ENCODE measurements at places on chromosomes 11 and 22. TPM values are rescaled to one million over a fixed set of nuclear protein-coding genes. Genes with fewer than 3 reads are reported as not detected.

DNA sequence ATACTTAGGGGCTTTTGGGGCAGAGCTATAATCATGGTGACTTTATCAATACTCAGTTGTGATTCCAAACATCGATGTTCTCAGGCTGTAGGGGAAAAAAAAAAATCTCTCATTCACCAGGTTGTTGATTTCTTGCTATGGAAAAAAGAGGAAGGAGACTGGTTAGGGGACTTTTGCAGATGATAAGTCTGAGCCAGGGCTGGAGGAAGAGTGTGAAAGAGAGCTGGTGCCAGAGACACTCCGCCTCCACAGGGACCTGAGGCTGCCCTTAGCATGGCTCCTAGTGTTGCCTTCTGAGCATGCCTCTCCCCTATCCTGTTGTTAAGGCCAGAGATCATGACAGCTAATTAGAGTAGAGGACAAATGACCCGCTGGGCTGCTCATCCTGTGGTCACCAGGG, 16.9 kb downstream of the UPB1 start:
- no peak for DNase-seq

- no peak for DNase-seq
Observed at GRCh38 chr11:77211594-77212251, 83.7 kb downstream of the MYO7A start.

DNA sequence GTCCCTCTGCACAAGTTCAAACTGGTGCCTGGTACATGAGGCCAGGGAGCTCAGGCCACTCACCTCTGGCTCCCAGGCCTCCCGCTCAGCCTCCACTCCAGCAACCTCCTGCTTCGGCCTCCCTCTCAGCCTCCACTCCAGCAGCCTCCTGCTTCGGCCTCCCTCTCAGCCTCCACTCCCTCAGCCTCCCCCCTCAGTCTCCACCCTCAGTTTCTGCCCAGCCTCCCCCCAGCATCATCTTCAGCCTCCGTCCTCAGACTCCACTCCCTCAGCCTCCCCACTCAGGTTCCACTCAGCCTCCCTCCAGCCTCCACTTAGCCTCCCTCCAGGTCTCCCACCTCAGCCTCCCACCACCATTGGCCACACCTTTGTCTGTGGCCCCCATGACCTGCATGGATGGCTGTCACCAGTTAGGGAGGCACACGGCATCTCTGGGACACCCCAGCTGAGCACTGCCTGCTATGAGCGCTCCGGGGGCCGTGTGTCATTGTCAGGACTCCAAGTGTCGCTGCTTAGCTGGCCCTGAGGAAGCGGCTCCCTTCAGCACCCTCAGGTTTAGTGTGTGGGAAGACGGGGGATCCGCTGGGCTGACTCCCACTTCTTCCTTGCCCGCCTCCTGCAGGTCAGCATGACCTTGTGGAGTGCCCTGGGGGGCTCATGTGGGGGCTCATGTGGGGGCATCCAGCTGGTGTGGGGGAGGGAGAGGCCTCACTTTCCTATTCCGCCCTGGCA, 39.0 kb downstream of the GRAMD4 start:
- DNase-seq: no peak

DNA sequence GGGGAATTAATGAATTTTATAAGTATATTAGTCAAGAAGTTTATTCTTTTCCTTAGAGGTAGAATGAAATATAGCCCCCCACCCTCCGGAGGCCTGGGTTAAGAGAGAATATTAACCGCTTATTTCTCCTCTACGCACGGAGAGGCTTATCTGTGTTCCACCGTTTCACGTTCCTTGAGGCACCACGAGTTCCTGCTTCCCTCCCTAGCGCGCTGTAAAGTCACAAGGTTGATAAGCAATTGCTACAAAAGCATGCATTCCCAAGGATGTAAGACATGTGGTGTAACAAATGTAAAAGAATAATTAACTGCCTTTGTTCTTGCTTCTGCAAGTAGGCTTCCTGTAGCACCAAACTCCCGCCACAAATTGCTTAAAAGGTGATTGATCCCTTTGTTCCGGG, 1.5 kb upstream of the ANKRD42 start:
- DNase-seq: no peak

- DNase-seq: peak; percentile 97
Observed at GRCh38 chr11:62539238-62539925, 7.2 kb downstream of the AHNAK start.

DNA sequence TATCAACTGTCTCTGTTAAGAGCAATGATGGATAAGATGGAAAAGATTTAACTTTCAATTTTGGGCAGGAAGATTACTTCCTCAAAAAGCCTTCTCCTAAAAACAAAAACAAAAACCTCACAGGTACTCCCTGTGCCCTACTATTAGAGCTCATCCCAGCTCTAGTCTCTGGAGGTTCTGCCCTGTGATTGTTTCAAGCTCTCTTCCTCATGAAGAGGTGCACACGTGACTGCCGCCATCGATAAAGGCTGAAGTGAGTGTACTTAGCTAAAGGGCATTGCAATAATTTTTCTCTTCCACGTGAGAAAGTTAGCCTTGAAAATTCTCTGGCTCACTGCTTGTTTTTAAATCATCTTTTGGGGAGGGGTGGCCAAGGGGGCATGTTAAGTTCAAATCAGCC, 36.6 kb downstream of the MPPED2 start:
- no peak for DNase-seq

DNA sequence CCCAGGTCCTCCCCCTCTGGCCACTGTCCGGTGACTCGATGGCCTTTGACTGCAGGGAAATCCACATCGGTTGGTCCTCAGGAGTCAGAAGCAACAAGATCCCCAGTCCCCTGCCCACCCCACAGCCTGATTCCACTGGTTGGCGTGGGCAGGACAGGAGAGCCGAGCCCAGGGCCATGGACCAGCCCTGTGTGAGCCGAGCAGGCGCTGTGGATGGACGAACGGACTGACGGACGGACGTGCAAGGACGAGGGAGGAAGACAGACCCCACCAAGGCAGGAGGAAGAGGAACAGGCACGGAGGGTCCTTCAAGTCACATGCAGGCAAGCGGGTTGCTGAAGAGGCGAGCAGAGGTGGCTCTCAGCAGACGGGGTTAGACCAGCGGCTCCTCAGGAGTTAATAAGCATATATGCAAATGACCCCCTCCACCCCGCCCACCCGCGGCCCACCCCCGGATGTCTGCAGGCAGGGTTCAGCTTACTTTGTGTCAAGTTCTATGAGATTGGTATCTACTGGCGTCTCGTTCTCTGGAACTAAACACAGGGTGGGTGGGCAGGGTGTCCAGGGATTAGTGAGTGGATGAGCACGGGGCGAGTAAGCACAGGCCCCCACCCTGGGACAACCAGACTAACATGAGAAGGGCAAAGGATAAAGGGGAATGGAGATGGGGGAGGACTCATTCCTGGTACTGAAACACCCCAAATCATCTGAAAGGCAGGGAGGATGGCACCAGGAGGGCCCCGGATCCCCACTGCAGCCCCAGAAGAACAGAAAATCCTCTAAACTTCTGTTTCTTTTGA, 26.8 kb downstream of the TPBGL start:
- DNase-seq: no peak

The TRAF6 gene
- 27.4 TPM for total RNA-seq

The JAML gene
- 18.8 TPM for total RNA-seq

The PRODH gene
- total RNA-seq: 4.6 TPM

The OSBP gene
- total RNA-seq: 38.5 TPM

Data from umbilical cord (tissue), 2 donors.